ENCODE measurements at places on chromosomes 5 and 9. TPM values are rescaled to one million over a fixed set of nuclear protein-coding genes. Genes with fewer than 3 reads are reported as not detected.

The LECT2 gene
- total RNA-seq = not detected

The BRINP1 gene
- not detected for total RNA-seq

The SAPCD2 gene
- total RNA-seq = 0.37 TPM

The DDX46 gene
- 36.4 TPM for total RNA-seq

The NOL8 gene
- total RNA-seq = 28.8 TPM

The GPR151 gene
- not detected for total RNA-seq

The SPTLC1 gene
- total RNA-seq = 65.7 TPM

The PKD2L2 gene
- not detected for total RNA-seq

The GHR gene
- 10.8 TPM for total RNA-seq

The ST8SIA4 gene
- total RNA-seq = 0.95 TPM

The GABRA6 gene
- not detected for total RNA-seq

DNA sequence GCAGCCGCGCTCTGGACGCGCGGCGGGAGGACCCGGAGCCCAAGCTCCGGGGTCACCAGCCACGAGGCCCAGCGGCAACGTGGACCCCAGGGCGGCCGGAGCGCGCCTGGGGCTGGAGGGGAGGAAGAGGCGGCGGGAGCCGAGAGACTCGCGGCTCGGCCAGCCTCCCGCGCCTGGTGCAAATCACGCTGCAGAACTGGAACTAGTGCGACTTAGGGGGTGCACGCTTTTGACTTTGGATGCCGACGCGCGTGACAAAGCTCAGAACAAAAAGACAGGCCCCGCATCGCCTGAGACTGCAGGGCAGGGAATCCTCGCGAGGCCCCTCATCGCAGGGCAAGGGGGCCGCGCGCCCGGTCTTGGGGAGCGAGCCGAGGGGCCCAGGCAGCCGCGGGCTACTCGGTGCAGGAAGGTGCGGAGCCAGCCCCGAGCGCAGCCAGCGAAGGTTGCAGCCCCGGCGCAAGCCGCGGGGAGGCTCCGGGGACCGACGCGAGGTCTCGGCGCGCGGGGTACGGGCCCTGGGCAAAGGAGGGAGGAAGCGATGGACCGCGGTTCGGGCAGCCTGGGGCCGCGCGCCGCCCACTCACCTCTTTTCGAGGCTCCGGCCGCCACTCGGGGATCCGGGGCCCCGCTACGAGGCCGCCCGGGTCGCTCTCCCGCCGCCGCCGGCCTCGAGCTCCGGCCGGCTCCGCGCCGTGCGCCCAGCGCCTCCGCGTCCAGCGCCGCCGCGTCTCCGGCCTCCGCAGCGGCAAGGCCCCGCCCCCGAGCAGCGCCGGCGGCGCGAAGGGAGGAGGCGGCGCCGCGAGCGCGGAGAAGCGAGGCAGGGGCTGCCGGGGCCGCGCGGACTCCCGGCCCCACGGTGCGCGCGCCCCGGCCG, at the start of gene GOLM1:
GOLM1 (minus strand) TSS at position 735 of the 877 bp plus-strand sequence. CDS start 20,238 bp downstream, outside the sequence.
- peak; percentile 34 for DNase-seq

GRCh38 chr9:82124090-82124489, 135.5 kb downstream of the SPATA31D1 start:
- DNase-seq = no peak

- no peak for DNase-seq
Observed at GRCh38 chr9:70036641-70037040, 7.0 kb upstream of the MAMDC2 start.

- no peak for DNase-seq
Observed at GRCh38 chr9:107274953-107275422, 8.1 kb upstream of the RAD23B start.

DNA sequence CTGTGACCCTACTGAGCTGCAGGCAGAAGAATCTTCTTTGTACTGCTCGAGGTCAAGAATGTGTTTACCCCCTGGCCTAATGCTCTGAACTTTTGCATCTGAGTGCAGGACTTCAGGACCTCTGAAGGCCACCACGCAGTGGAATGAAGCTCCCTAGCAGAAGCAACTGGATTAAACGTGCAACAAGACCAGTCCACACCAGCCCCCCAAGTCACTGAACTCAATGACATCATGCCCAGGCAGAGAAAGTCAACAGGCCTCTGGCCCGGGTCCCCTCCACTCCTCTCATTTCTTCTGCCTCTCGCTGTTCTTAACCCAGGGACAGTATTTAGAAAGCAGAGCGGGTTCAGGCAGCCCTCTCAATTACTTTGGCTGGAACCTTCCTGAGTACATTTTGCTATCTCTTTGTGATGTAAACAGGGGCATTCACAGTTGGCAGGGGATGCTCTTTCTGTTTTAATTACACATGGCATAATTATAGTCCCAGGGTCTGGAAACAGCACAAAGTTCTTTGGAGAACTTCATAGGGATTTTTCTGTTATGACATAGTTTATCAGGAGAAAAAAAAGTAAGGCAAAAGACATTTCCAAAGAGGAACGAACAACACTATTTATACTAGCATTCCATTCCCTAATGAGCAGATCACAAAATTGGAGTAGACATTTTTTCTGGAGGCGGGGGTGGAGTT, 108.2 kb upstream of the SPATA31D4 start:
- no peak for DNase-seq

DNA sequence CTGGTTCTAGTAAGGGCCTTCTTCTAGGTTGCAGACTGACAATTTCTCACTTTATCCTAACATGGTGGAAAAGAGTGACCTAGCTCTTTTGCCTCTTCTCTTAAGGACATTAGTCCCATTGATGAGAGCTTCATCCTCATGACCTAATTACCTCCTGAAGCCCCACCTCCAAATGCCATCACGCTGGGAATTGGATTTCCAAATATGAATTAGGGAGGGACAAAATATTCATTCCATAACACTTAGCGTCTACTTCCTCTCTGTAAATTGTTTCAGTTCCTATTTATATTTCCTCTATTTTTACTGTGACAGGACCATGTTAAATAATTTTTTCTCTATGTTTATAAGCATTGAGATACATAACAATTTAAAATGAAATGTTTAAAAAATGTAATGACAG, 408.8 kb downstream of the CDH10 start:
- DNase-seq = no peak

DNA sequence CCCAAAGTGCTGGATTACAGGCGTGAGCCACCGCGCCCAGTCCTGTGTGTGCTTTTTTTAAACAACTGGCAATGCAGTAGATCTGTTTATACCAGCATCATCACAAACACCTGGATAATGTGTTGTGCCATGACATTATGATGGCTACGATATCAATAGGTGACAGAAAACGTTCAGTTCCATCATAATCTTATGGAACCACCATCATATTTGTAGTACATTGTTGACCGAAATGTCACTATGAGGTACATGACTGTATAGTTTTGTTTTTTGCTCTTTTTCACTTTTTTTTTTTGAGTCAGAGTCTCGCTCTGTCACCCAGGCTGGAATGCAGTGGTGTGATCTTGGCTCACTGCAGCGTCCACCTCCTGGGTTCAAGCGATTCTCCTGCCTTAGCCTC, 24.4 kb downstream of the ANKRD55 start:
- DNase-seq = no peak

DNA sequence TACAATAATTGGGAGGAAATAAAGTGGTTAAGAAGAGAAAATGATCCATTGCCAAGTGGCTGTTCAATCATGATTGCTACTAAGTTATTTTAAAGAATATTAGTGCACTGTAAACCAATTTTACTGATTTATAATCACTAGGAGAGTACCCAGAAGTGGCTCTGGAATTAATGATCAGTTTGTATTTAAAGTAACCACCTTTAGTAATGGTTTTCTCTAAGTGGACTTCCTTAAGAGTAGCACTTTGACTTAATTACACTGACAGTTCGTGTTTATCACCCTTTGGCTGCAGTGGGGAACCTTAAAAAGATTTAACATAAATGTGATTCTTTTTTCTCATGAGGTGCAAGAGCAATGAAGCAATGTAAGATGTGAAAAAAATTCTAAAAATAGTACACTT, 310.8 kb downstream of the CDH12 start:
- DNase-seq = no peak

- no peak for DNase-seq
Observed at GRCh38 chr5:91252916-91253315, 130.2 kb downstream of the ARRDC3 start.

GRCh38 chr5:7395947-7396712, at the start of gene ADCY2:
Gene ADCY2 (plus strand): TSS chr5:7396138. CDS start chr5:7396297, 159 bp downstream.
- DNase-seq = peak; percentile 24

DNA sequence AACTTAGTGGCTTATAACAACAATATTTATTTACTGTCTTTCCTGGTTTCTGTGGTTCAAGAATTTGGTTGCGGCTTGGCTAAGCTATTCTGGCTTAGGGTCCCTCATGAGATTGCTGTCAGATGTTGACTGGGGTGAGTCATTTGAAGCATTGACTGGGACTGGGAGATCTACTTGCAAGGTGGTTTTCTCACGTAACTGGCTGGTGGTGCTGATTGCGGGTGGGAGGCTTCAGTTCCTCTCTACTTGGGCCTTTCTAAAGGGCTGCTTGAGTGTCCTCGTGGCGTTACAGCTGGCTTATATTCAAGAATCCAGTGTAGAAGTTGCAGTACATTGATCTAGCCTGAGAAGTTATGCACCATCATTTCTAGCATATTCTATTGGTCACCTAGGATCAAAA, 218.5 kb upstream of the ELAVL2 start:
- no peak for DNase-seq

DNA sequence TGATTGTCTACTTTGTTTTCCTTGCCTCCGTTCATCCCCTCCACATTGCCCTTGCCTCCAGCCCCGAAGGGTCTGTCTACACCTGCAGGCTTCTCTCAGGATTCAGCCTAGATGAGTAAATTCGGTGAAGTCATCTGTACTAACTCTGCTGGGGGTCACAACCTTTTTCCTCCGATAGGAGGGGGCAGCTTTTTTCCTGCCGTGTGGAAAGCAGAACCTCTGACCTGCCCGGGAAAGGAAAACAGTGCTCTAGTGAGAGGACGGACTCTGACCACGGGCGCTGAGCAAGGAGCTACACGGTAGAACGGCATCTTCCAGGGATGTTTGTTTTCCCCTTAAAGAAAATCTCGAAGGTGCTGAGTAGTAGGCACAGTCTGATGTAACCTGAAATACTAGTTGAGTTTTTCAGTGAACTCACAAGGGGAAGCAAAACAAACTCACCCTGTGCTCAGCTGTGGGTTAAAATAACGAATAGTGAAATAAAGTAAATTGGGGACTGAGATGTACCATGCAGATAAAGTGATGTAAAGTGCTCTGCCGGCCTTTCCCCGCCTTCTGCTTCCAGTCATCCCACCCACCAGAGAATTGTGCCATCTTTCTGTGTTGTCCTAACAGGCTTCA, 281.8 kb downstream of the AOPEP start:
- no peak for DNase-seq

DNA sequence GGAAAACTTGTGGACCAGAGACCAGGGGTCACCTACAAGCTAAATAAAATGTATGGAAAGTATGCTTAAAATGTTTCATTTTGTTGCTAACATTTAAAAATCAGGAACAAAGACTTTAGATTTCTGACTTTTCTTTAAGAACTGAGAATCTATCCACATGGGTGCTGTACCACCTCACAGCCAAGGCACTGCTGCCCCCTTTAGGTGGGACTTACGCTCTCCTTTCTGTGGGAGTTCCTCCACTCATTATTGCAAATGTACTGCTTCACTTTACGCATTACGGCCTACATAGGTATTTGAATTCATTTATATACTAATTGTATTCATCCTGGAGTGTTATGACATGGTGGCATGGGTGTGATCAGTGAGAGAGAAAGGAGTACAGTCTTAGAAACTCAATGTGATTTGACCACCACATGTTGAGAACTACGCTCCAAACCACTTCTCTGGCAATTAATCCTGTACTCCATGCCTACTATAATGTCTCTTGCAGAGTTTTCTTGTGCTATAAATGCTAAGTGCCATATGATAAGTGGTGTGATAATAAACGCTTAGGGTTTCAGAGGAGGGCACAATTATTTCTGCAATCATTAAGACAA, 24.7 kb upstream of the CETN3 start:
- DNase-seq = no peak

DNA sequence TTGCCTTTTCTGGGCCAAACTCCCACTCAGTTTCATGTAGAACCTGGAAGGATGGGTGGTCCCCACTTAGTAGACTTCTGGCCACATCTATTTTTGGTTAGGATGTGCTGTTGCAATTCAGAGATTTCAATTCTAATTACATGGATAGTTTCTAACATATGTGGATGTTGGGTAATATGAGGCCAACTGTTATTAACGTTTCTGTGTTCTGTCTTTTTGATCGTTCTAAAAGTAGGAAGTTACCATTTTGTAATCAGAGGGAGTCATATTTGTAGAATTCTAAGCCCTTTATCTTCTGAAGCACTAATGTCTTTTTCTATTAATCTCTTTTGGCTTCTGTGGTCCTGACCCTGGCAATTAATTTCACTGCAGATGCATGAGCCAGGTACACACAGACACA, 141.6 kb upstream of the SPEF2 start:
- DNase-seq = no peak

DNA sequence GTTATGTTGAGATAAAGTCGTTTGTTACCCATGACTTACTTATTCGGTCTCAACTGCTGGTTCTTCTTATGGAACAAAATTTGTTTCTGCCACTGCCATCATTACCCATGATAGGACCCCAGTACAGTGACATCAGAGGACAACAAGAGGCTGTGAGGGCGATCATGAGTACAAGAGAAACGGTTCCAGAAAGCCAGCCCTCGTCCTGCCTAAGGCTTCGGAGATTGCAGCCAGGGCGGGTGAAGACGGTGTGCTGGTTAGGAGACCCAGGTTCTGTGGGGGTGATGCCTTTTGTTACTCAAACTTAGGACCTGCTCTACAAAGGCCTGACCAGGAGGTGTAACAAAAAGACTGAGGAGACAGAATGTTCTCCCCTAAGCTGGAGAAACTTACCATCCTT, 10.9 kb downstream of the FYB1 start:
- DNase-seq = no peak

DNA sequence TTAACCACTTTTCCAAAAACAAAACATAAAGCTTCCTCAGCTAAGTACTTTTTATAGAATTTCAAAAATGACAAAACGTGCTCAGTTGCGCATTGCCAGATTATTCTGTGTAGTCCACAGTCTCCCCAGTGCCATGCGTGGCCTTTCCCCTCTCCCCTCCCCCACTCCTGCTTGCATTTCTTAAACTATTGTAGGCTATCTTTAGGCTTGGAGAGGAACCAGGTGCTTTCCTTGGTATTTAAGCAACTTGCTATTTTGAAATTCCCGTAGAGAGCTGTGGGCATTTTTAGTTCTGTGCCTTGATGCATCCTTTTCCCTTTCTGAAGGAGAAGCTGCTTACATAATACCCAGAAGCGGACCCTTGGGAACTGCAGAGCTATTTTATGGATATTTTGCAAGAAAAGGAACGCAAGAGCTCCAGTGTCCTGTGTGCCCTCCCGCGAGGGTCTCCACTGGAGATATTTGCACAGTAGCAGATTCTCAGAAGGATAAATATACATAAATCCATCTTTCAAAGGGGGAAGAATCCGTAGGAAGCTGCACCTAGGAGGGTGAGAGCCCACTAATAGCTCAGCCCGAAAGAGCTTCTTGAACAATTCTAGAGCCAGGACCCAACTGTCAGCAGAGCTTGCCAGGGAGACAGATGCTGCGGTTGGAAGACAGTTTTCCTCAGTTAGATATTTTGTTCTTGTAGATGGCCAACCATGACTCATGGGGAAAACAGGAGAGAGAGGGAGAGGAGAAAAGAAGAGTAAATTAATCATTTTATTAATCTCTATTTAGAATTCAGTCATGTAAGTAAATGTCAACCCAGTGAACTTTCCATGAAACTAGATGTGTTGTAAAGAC, 1298.3 kb upstream of the WWC1 start:
- DNase-seq = no peak
